ENCODE measurements at places on chromosomes 16 and 17.

GRCh38 chr17:78343543-78344201 is 16.2 kb downstream of the SOCS3 start:
- DNase-seq = peak; percentile 69

GRCh38 chr16:51666074-51666473 is 515.0 kb upstream of the SALL1 start:
- DNase-seq = no peak

- DNase-seq = peak; percentile 78
Measured at GRCh38 chr16:83826146-83826913, 18.6 kb downstream of the HSBP1 start.

DNA sequence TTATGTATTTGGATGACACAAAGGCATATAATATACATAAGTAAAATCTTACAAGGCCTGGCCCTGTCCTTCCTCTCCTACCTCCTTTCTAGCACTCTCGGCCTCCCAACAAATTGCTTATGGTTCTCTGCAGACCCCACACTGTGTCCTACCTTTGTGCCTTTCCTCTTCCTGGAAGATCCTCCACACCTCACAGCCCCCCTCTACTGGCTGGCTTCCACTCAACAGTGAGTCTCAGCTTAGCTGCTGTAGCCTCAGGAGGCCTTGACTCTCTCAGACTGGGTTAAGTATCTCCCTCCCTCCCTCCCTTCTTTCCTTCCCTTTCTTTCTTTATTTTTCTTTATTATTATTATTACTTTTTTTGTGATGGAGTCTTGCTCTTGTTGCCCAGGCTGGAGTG is 8.3 kb upstream of the SLC52A1 start:
- no peak for DNase-seq

DNA sequence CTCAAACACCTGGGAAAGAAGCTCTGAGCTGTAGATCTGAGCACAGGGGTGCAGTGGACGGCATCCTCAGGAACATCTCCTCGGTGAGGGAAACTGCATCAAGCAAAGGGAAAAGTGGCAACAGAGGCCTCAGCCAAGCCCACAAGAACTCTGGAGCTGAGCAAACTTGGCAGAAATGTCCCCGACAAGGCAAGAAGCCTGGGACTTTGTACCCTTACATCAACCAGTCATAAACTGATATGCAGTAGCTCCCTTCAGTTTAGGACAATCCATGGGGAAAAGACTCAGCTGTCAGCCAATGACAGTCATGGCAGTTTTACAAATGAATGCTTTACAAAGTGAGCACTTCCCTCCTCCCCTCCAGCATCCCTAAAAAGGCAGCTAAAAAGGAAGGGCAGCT is 210.0 kb upstream of the DYNLRB2 start:
- no peak for DNase-seq

- DNase-seq = no peak
Measured at GRCh38 chr17:17943281-17943984, 28.8 kb downstream of the TOM1L2 start.

DNA sequence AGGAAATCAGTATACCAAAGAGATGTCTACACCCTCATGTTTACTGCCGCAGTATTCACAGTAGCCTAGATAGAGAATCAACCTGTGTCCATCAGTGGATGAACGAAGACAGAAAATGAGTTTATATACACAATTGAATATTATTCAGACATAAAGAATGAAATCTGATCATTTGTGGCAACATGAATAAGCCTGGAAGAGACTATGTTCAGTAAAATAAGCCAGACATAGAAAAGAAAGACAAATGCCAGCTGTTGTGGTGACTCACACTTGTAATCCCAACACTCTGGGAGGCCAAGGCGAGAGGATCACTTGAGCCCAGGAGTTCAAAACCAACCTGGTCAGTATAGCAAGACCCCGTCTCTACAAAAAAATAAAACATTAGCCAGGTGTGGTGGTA is 16.1 kb downstream of the NUDT16L1 start:
- DNase-seq = no peak

GRCh38 chr17:39863918-39864746 is at the start of gene IKZF3:
Gene IKZF3 (minus strand): TSS chr17:39864312. CDS start chr17:39864126, 186 bp downstream.
- DNase-seq = peak; percentile 76

GRCh38 chr17:73172252-73172651 is 7.4 kb downstream of the SSTR2 start:
- no peak for DNase-seq

GRCh38 chr17:37137070-37137610 is 188.4 kb downstream of the AATF start:
- no peak for DNase-seq

GRCh38 chr17:43418441-43419374 is 19.9 kb downstream of the ARL4D start:
- DNase-seq = no peak

DNA sequence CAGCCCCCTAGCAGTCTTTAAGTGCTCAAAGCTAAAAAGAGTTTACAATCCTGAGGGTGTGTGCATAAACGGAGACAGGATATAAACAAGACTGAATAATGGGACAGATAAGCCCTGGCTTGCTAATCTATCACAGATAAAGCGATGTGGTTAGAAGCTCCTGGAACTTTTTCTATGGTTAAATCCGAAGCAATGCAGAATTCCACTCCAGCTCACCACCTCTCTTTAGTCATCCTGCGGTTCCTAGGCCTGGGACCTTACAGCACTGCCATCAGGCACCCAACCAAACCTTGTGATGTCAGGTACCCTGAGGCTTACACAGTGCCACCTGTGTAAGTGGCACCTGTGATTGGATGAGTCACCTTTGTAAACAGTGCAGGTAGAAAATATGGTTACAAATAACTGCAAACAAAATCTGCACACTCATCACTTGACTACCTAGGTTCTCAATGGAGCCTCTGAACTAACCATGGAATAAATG is 31.5 kb upstream of the B4GALNT2 start:
- no peak for DNase-seq

DNA sequence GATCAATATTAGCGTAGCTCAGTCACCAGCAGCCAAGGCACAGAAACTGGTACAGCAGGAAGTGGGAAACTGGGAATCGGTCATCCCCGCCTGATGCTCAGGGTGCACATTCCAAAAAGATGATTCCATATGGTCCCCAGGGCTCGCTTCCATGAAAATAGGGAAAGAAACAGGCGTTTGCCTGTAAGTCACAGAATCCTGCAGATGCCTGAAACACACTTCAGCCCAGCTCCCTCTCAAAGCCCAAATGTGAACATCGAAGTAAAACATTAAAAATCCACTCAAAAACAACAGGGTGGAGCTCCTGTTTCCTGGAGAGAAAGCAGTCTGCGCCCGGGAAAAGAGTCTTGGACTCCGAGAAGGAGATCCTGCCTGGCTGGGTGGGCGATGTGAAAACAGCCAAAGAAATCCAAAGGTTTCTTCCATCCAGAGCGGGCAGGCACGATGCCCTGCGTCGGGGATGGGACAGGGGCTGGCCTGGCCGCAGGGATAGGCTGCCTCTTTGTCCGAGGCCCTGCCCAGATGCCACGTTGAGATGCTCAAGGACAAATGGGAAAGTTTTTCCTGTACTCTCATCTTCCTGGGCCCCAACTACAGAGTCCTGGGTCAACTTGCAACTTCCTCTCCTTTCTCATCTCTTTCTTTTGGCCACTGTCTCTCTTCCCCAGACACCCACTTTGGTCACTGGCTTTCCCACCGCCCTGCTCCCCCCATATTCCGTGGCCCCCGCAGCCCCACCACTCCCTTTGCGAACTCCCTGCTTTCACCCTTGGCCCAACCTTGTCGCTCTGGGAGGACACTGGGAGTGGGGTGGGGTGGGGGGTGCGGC is 743 bp downstream of the WIPI1 start:
- DNase-seq = no peak

- DNase-seq = no peak
Measured at GRCh38 chr16:78297066-78297666, 197.7 kb downstream of the WWOX start.

- DNase-seq = no peak
Measured at GRCh38 chr17:17154981-17155380, 51.2 kb downstream of the PLD6 start.

- DNase-seq = no peak
Measured at GRCh38 chr16:18802767-18803343, 1.5 kb upstream of the ARL6IP1 start.

DNA sequence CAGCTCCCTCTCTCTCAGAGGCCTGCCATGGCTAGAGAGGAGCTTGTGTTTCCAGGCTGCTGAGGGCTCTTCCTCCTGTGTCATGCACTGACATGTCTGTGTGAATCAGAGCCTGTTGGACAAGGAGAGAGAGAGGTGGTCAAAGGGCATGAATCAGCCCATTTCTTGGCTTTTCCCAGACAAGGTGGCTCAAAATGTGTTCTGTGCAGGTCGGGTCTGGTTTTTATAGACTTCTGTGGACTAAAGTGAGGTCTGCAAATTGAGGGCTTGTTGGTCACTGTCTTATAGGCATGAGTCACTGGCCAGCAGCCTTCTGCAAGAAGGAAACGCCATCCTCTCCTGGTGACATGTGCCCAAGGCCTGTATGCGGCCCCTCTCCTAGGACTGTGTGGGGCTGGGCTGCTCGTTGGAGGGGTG is 97.9 kb downstream of the FOXL1 start:
- no peak for DNase-seq

GRCh38 chr16:84373907-84374489 is 5.7 kb downstream of the ATP2C2 start:
- no peak for DNase-seq

DNA sequence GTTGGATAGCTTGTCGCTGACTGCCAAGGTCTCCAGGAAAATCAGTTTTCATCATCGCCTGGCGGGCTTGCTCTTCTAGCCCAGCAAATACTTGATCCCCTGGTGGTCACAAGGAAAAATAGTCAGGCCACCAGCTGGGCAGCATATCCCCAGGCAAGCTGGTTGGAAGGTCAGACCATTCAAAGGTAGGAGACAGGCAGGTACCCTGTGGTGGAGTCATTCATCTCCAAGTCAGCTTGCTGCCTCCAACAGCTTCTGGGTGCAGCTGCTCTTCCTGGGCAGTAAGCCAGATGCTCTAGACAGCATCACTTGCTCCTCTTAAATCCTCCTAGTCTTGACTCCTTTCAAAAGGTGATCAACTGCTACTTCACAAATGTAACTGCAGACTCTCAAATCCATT is 16.0 kb downstream of the ZNF821 start:
- no peak for DNase-seq

DNA sequence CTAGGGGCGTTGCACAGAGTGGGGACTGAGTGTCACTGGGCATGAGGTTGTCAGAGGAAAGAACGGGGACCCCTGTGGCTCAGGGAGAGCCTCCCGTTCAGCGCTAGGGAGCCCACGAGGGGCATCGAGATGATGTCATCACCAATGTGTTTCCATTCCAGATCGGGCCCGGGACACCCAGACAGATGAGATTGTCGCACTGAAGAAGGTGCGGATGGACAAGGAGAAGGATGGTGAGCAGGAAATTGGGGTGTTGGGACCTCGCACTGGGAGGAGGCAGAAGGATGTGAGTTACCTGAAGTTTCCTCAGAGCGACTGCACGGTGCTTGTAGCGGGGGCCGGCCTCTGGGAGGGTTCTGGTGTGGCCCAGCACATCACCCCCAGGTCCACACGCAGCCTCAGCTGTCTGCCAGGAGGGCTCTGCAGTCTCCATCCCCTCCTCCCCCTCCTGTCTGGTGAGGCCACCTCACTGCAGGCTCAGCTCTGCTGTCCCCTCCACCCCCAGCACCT is 4.0 kb downstream of the CDK10 start:
- no peak for DNase-seq

DNA sequence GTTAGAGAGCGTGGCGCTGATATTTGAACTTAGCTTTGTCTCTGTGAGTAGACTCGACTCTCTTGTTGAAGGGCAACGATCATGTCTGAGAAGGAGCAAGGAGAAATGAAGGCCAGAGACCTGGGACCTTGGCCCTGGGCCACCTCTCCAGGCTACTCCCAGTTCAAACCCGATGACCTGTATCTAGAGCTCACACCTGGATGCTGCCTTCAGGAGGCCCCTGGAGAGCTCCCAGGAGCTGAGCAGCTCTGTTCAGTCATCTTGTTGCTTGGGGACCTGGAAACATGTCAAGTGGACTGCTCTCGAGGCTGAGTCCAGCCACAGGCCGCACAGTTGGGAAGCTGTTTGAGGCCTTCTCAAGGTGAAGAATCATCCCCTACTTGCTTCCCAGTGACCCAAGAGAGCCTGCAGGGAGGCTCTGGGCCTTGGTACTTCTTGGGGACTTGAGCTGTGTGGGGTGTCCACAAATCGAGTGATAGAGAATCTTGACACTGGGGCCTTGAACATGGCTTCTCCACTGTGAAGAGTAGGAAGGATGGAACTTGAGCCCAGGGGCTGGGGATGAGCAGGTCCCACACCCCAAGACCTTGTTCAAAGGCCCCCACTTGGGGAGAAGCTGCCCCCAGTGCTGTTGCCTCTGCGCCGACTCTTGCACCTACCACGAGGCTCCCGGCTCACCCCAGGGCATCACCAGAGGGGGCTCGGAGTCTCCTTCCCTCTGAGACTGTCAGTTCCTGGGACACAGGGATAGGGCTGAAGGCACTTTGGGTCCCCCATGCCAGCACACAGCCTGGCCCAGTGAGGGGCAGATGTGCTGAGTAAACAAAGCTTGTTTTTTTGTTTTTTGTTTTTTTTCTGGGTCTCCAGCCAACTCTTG is 112.1 kb downstream of the IRX5 start:
- no peak for DNase-seq

GRCh38 chr17:40338058-40338457 is 26.5 kb downstream of the GJD3 start:
- DNase-seq = no peak

DNA sequence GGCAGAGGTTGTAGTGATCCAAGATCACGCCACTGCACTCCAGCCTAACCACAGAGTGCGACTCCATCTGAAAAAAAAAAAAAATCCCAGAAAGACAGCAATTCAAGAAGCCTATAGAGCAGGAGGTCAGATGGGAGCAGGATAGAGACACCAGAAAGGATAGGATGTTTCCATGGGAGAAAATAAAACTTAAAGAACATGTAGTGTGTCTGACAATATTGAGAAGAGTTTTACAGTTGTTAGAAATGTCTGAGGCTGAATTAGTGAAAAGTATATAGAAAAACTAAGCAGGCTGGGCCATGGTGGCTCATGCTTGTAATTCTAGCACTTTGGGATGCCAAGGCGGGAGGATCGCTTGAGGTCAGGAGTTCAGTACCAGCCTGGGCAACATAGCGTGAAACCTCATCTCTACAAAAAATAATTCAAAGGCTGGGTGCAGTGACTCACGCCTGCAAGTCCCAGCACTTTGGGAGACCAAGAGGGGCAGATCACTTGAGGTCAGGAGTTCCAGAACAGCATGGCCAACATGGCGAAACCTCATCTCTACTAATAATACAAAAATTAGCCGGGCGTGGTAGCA is 15.3 kb upstream of the TRIM37 start:
- DNase-seq = no peak

Data from NAMALWA (cell line).